ENCODE measurements at places on chromosomes 16 and 17.

DNA sequence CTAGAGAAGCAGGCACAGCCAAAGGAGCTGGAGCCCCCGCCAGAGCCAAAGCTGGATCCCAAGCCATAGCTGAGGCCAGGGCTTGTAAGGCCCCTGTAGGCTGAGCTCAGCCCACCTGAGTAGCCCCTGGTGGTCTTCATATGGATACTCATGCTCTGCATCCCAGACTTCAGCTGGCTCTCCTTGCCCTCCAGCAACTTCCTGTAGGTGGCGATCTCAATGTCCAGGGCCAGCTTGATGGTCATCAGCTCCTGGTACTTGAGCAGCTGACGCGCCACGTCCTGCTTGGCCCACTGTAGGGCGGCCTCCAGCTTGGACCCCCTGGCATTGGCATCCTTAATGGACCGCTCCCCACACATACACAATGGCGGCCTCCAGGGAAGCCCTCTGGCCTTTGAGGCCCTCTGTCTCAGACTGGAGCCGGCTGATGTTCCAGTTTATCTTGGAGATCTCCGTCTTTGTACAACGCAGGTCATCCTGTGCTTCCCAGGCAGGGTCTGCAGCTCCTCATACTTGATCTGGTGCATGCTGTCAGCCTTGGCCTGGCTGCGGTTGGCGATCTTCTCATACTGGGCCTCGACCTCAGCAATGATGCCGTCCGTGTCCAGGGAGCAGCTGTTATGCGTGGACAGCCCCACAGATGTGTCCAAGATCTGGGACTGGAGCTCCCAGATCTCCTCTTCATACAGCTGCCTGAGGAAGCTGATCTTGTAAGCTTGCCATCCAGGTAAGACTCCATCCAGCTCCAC, 28.9 kb downstream of the IKZF3 start:
- no peak for DNase-seq

DNA sequence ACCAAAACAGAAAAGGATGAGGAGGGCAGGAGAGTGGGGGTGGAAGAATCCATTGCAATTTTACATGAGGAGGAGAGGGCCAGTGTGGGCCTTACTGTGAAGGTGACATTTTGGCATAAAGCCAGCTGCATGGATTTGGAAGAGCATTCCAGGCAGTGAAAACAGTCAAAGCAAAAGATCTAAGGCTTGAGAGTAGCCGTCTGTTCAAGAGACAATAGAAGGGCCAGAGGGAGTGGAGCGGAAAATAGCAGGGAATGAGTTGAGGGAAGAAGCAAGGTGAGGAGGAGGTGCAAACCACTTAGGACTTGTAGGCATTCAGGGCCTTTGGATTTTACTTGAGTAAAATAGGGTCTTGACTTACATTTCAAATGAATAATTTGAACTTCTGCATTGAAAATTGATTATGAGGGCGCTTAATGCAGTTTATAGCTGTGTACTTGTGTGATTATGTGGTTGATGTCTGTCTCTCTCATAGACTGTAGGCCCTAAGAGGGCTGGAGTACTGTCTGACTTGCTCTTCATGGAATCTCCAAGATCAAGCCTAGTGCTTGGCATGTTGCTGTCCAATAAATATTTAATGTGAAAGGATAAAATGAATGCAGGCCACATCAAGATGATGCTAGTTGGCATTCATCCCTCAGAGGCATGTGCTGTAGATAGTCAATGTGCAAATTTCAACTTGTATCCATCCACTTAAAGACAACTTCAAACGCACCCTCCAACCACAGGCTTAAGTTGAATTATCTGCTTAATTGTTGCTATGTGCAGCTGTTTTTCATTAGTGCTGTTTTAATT, 772.1 kb upstream of the RBFOX1 start:
- DNase-seq, result no peak

GRCh38 chr17:58232707-58233156, 5.7 kb upstream of the LPO start:
- DNase-seq, result no peak

GRCh38 chr17:42784409-42784808, 4.0 kb downstream of the WNK4 start:
- DNase-seq, result no peak

GRCh38 chr17:869567-870525, 87.7 kb downstream of the MRM3 start:
- no peak for DNase-seq

GRCh38 chr17:55159251-55159650, 105.5 kb upstream of the HLF start:
- no peak for DNase-seq

- no peak for DNase-seq
Observed at GRCh38 chr16:48659940-48660339, 50.0 kb upstream of the N4BP1 start.

DNA sequence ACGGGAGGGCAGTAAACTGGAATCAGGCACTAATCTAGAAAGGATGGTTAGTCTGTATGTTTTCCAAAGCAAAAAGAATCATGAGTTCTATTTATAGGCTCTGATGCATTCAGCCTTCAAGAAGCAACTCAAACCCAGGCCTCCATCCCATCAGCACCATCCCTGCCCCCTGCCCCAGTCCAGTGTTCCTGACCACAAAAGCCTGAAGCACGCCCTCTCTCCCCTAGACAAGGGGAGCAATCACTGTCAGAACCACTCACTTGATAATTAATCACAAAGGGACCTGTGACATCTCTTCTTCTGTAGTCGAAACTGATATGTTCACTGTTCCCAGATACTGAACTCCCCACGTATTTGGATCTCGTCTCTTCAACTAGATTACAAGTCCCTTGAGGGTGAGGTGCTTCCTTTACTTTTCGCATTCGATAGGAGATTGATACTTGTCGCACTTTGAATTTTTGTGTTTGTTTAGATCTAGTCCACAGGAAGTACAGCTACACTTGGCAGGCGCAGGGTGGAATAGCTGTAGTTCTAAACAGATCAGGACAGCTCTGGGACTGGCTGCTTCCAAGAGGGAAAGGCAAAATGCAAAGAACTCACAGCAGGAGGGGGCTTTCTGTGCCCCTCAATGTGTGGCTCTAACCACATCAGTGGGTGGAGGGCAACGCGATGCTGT, 36.4 kb upstream of the CCDC182 start:
- no peak for DNase-seq

DNA sequence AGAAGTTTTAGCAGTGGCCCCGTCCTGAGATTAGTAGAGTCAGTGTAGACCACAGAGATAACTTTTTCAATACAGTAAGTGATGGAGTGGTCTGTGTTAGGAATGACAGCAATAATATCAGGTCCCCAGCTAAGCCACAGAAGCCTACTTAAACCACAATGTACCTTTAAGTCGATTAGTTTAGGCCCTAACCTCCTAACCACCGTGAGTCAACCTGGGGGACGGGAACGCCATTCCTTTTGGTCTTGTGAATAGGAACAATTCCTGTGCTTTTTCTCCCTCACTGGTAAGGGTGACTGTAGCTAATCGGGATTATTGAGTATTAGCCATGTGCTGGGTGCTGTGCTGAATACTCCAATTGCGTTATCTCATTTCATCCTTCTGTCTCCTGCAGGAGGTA, 14.0 kb downstream of the YPEL2 start:
- no peak for DNase-seq

DNA sequence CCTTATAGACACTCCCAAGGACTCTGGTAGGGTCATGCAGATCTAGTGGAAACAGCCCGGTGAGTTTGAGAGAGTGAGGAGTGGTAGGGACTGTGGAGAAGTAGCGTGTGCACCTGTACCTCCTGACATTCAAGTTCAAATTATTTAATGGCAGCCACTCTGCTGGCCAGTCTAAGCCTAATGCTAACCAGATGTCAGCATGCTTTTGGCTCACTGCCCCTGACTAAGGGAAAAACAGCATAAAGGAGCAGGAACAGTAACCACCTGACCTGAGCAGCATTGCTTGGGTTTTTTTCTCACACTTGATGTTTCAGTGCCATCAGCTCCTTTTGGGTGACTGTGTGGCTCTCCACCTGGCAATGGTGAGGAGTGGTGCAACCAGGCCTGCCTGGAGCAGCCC, 23.8 kb upstream of the SLC12A3 start:
- DNase-seq, result no peak

DNA sequence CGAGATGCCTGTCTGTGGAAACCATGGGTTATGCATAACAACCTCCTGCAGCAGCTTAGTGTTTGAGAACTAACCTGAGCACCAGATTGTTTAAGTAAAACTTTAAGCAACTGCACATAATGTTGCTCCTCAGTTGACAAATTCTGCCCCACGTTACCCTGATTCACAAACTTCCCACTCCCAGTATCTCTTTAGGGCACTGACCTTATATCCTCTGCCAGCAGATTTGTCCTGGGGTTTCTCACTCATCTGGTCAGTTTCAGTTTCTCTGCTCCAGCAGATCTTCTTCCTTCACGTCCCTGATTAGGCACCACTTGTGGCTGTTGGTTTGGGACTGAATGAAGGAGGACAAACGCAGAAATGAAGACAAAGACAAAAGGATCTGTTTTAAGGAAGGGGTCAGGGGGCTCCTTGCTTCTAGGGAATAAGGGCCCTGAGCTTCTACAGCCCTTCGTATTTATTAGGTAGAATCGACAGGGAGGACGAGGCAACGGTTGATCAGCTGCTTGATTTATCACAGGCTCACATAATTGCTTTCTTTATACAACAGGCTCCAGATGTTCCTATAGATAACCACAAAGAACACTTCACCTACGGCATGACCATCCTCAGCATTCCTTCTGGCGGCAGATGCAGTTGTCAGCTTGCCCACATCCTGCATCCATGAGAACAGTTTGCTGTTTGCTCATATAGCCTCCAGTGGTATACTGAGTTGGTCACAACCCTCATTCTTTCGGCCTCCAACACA, 13.5 kb upstream of the ZNF689 start:
- no peak for DNase-seq

DNA sequence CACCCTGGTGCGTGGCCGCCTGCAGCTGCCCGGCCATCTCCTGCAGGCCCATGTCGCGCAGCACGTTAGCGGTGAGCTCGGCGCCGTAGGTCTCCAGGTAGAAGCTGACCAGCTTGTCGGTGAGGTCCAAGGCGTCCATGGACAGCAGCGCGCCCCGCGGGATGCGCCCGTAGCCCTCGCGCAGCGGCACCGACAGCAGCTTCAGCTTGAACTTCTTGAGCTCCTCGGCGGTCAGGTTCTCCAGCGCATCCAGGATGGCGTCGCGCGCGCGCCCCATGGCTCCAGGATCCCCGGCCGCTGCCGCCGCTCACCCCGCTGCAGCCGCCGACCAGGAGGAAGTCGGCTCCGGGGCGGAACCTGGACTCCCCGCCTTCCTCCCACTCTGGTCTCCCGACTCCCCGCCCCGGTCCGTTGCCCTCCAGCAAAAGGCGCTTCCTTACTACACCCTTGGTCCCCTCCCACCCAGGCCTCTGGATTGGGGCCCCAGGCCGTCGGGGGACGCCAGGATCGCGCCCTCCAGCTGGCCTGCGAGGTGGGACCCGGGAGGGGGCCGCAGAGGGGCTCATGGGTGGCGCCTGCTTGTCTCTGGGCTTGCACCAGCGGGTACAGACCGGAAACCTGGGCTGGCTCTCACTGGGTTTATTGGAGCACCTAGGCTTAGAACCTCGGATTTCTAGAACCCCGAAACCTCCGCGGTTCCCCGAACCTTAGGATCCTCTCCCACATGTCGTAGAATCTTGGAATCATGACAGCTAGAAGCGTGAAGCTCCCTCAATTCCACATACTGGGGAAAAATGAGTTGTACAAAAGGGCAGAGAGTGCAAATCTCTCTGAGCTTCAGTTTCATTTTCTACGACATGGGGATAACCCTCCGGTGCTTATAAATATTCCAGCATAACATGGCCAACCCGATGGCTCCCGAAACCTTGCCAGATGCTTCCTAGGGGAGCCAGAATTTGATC, at the start of gene PYCARD:
Gene PYCARD, minus strand, starts transcription at position 347 of the 962 bp plus-strand sequence. Its CDS starts 70 bp downstream, at position 277.
- DNase-seq, result peak; percentile 61

DNA sequence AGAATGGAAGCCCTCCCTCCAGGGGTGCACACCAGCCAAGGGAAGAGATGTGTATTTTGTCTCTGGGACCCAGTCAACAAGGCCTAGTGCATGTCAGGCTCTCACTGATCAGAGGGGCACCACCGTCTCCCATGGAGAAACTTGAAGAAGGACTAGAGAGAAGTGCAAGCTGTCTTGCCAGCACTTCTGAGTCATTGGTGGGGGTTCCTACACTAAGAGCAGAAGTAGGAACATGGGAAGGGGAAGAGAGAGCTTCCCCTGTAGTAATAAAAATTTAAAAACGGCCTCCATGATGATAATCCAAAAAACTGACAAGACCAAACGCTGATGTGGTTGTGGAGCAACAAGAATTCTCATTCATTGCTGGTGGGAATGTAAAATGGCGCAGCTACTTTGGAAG, 46.3 kb downstream of the DYNLRB2 start:
- no peak for DNase-seq

DNA sequence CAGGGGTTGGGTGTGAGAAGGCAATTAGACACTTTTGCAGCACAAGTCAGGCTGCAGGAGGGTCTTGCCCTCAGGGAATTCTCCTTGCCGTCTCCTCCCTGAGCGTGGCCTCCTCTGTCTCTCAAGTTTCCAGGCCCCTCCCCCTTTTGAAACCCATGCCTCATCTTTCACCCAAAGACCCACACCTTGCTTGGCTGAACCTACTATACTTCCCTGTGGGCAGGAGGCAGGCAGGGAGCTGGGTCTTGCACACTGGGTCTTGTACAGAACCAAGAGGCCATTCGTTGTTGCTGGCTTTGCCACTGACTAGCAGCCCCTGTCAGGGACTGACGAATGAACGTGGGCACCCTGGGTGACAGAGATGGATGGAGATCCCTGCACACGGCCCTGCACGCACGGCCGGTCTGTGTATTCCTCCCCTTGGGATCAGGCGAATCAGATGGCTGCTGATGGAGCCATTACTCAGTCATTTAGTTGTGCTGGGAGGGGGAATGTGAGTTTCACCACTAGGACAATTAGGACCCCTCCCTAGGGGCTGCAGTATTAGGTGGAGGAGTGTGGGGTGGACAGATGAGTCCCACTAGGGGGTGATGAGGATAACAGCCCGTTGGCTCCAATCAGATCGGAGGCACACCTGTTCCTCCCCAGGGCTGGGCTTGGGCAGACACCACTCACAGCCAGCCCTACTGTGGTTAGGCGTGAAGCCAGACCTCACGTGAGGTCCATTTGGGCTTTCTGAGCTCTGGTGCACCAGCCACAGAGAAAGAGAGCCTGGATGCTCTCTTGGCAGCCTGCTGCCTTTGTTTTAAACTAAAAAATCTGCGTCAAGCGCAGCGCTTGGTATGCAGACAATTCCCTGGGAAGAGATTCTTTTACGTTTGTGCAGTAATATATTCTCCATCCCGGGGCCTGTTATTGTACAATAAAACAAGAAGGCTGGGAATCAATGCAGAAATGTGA, 167.7 kb upstream of the WSCD1 start:
- DNase-seq, result no peak

DNA sequence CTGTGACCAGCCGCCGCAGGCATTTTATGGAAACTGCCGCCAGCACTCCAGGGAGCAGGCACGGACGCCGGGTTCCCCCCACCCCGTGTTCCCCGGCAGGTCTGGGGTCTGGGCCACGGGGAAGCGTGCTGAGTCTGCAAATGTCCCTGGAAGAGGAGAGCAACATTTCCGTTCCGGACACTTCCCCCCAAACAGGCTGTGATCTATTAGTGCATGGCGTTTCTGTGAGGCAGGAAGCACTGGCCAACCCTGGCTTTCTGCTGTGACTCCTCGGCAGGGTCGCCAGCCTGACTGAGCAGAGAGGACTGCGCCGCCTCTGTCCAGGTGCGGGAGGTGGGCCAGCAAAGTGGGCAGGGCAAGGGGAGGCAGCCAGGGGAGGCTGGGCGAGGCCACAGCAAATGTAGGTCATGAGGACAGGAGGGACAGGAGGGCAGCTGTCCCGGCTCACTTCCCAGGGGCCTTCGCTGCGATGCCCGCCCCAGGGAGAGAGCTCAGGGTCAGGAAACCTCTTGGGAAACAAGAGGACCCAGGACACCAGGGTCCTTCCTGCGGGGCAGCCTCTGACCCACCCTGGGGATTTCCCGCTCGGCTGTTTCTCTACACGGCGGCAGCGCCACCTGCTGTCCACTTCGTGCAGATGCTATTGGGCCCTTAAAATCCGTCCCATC, 9.5 kb downstream of the FOXF1 start:
- peak; percentile 25 for DNase-seq
